Thoracic aorta endothelial cell (primary cell): ENCODE measurements at places on chromosomes 11 and 22. TPM values are rescaled to one million over a fixed set of nuclear protein-coding genes. Genes with fewer than 3 reads are reported as not detected.

Gene HEPHL1
- total RNA-seq = not detected in 2 replicates

Gene GLYAT
- not detected in 2 replicates for total RNA-seq

Gene SLC1A2
- not detected in 2 replicates for total RNA-seq

Gene PANX3
- not detected in 2 replicates for total RNA-seq

Gene DMC1
- total RNA-seq = 4.1 and 4.2 TPM in 2 replicates

Gene MMP7
- 0.57 TPM in 1 of 2 replicates, not detected in the other for total RNA-seq

Gene RIBC2
- 1.8 and 2.1 TPM in 2 replicates for total RNA-seq

Gene CADM1
- total RNA-seq = 3.1 and 9.7 TPM in 2 replicates

Gene HEPACAM
- not detected in 2 replicates for total RNA-seq

Gene NXPE2
- 0.13 TPM in 1 of 2 replicates, not detected in the other for total RNA-seq

Gene BTBD18
- total RNA-seq = not detected in 2 replicates

Gene FBLN1
- 0.14 and 0.66 TPM in 2 replicates for total RNA-seq
